ENCODE measurements at places on chromosomes 1 and 21. TPM values are rescaled to one million over a fixed set of nuclear protein-coding genes. Genes with fewer than 3 reads are reported as not detected.

Gene TMEM82
- total RNA-seq: not detected

Gene HMCN1
- total RNA-seq: 28.0 TPM

Gene KCNJ6
- total RNA-seq: 0.09 TPM

Gene TRAF3IP3
- total RNA-seq: 12.4 TPM

Gene SHE
- total RNA-seq: 40.1 TPM

Gene MAN1A2
- 39.6 TPM for total RNA-seq

Gene MAP3K21
- 9.2 TPM for total RNA-seq

Gene AKR1A1
- total RNA-seq: 203 TPM

GRCh38 chr1:187842406-187843165 is 1013.8 kb downstream of the PLA2G4A start:
- DNase-seq: no peak

DNA sequence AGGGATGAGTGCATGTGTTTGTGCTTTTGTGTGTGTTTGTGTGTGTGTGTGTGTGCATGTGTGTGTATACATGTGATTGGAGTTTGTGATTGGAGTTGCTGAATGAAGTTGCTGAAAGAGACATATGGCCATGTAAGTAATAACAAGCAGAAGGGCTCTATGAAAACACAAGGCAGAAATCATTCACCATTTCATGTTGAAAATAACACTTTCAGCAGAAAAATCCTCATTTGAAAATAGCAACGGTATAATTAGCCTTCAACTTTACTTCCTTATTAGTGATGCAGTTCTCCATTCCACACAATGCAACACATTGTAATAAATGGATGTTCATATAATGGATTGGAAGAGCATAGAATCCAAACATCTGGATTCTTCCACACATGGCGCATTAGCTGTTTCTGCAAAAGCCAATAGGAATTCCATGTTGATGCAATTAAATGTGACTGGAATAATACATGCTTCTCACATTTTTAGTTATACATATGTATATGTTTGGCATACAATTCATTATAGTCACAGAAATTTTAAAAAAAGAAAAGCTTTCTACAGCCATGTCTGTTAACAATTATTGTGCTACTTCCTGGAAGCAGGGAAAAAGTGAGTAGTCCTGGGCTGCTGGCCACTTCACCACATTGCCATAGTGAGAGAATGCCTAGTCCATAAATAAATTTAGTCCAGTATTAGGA is 538.0 kb downstream of the LTN1 start:
- no peak for DNase-seq

- no peak for DNase-seq
Observed at GRCh38 chr1:26771285-26771642, 16.5 kb upstream of the PIGV start.

GRCh38 chr1:150024156-150024555 is 13.6 kb upstream of the OTUD7B start:
- no peak for DNase-seq

GRCh38 chr1:199858856-199859255 is 168.7 kb upstream of the NR5A2 start:
- DNase-seq: no peak

DNA sequence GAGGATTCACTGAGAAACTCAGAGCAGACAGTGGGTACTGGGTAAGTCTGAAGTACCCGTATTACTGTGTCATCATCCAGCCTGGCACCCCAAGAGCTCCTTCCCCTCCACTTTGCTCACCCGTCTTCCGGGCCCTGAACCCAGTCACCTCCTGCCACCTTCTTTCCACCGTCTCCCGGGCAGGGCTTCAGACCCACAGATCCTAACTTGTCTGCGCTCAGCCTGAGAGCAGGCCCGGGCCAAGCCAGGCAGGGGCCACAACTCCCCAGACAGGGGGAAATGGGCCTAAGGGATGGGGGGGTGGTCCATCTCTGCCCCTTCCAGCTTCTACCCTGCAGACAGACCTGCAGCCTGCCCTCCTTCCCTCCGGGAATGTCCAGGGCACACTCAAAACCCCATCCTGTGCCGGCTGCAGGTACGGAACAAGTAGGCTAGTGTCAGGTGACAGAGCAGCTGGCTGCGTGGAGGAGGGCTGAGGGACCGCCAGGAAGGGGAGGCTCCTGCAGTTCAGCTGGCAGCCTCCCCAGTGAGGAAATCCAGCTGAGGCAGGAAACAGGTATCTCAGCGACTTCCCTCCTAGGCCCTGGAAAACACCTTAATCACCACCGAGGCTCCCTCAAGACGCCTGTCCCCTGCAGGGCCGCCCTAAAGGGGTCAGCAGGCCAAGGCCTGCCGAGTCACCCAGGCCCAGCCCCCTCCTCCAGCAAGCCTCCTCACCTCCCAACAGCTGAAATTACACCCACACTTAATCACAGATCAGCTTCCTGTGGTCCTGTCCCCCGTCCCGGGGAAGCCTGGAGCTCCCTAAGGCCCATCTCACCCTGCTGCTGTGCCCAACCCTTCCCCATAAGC is 3.5 kb downstream of the HSPG2 start:
- peak; percentile 84 for DNase-seq

DNA sequence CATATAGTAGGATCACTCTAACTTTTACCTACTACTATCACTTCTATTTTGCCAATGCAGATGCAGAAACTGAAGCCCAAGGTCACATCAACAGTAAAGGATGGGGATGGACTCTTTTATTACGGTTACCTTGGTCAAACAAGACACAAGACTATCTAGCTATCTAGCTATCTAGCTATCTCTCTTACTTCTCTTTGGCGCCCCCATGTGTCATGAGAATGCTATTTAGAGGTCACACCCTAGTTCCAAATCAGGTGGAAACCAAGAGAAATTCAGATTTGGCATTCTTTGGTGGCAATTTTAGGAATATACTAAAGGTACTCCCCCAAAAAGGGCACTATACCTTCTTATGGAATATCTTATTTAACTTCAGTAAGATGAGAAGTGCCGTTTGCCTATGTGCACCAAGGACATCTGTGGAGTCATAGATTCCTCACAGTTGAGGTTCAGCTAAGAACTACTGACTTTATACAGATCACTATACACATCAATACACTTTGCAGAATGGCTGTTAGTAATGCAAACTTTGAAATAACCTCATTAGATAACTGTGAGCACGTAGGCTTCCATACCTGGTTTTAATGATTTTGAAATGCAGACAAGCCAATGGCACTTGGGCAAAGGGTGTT is 6.7 kb downstream of the ZNF648 start:
- no peak for DNase-seq

GRCh38 chr1:55211863-55212262 is 3.3 kb downstream of the USP24 start:
- no peak for DNase-seq

DNA sequence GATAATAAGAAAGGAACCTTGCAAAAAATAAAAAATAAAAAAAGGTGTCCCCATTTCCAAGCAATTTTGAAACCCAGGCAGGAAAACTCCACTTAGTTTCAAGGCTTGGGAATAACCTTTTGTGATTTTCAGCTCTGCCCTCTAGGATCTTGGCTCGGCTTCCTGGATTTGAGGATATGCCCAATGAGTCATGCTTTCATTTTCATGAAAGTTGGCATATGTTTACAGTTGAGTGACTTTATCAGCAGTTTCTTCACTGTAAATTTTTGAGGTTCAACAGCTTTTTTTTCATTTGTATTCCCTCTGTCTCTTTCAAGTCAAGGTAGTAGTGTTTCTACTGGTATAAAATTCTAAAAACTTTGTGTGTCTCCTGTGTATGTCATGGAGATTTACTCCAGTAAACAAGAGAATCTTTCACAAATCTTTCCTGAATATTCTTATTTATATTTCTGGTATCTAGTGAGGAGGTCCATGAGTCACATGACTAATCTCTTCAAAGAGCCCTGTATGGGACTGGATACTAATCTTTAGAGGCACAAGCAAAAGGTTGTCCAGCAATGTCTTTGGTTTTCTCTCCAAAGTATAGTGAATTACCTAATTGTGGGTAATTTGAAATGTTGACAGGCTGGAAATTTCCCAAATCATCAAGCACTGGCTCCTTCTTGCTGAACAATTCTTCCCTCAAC is 335.3 kb downstream of the BRINP2 start:
- DNase-seq: no peak

- no peak for DNase-seq
Observed at GRCh38 chr1:150234309-150234565, 1.7 kb downstream of the ANP32E start.

GRCh38 chr1:159089184-159089791 is 12.7 kb upstream of the AIM2 start:
- no peak for DNase-seq

DNA sequence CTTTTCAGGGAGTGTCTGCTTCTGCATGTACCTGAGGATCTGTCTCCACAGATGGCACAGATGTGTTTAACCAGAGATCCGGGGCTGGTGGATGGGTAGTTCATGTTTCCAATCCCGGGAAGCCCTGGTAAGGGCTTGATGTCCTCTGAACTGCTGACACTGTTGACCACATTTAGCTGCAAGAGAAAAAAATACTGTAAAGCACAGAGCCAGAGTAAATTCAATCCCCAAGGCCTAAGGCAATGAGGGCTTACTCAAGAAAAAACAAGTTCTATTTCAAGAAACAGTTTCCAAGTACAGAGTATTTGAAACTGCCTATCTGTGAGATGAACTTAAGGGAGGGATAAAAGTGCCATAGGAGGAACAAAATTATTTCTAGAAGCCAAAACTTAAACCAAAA is 25.1 kb downstream of the RXRG start:
- no peak for DNase-seq

DNA sequence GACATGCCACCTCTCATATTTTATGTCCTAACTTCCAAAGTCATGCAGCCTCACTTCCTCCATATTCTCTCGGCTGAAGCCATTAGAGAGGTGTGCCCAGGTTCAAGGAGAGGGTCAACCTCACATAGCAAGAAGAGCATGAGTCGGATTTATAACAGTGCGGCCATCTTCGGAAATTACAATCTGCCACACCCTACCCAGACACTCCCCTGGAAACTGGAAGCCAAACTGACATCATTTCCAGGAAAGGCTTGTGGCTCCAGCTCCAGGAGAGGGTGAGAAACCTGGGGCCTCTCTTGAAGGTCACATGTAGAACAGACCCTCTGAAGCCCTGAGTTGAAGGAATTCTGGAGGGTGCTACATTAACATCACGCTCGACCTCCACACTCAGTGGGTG is 73.5 kb downstream of the RRAGC start:
- DNase-seq: no peak

DNA sequence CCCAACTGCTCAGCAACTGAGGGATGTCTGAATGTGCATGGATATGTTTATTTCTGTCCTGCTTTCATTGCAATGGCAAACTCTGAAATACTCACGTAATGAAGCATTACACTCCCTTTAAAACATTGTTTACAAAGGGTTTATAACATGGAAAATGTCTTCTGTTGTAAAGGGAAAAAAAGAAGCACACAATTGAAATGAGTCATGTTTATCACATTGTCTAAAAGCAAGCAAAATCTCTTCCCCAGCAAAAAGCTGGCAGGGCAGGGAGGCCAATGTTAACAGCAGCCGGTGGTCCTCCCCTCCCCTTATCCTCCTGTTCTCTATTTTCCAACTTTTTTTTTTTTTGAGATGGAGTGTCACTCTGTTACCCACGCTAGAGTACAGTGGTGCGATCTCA is 3.9 kb upstream of the EFNA1 start:
- DNase-seq: no peak

- no peak for DNase-seq
Observed at GRCh38 chr1:58611861-58612385, 34.9 kb upstream of the TACSTD2 start.
